ENCODE measurements at places on chromosomes 4 and X.

DNA sequence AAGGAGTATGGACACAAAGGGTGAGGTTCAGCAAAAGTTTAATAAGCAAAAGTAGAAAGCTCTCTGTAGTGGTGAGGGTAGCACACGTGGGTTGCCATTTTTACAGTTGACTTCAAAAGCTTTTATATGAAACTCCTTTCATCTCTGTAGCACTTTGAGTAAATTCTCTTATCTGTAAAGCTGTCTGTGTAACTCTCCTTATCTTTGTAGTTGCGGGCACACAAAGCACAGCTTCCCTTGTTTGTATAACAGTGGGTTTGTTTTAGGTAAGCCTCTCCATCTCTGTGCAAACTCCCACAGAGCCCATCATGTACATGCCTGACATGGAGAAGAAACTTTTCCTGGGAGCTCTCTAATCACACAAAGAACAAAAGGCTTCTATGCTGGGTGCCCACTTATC, 325.9 kb upstream of the PABPC5 start:
- no peak for DNase-seq

DNA sequence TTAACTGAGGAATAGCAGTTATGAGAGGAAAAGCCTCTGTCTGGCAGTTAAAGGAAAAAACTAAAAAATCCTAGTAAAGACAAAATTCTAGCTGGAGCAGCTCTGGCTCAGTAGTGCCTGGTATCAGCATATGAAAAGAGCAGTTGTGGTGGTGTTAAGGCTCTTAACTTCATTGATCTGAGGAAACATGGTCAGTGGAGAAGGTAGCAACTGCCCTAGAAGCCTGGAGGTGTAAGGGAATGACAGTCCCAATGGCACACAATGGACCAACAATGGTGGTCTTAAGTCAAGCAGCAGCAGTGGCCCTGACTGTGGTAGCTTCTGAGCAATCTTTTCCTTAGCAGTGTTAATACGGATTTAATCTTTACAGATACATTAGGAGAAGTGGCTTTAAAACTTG, 189.6 kb upstream of the POF1B start:
- no peak for DNase-seq

GRCh38 chr4:8118035-8118434, 40.6 kb downstream of the ABLIM2 start:
- no peak for DNase-seq

- no peak for DNase-seq
These were observed 97.3 kb downstream of the CLNK start for GRCh38 chr4:10587296-10587695.

GRCh38 chr4:138644322-138644721, 371.3 kb upstream of the NOCT start:
- no peak for DNase-seq

DNA sequence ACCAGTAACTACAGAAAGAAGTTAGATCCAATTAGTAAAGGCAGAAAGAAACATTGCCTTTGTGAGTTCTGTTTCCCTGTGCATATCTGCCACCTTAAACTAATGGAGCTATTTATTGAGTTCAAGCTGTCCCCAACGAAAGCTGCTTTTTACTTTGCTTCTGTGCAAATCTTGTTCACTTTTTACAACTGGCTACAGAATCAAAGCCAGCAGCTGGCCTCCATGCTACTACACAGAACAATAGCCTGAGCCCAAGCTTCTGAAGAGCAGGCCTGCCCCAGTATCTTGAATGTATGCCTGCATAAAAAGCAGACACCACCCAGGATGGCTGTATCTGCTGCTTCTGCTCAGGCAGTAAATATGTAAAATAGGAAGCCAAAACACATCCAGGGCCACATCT, 28.1 kb downstream of the ANK2 start:
- no peak for DNase-seq

DNA sequence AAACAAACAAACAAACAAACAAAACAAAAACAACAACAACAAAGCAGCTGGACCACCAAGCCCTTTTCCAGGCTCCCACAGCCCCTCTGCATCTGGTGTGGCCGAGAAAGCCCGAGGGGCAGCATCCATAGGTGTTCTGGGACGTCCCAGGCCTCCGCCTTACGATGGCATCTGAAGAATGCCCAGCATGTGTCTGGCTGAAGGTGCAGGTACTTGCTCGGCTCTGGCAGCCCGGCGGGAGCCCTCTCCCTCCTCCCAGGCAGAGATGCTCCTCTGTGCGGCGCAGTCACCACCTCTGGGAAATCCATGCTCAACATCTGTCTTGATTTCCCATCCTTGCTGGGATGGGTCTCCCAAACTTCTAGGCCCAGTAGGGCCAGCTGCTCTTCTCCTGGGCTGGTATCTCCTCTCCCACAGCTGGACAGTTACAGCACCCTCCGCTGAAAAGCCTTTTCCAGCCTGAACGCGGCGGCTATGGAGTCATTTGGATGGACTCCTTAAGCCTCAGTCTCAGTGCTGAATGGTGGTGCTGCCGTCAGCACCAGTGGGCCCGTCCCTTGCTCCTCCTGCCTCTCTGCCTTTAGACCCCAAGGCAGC, 4.3 kb downstream of the PSAPL1 start:
- no peak for DNase-seq

DNA sequence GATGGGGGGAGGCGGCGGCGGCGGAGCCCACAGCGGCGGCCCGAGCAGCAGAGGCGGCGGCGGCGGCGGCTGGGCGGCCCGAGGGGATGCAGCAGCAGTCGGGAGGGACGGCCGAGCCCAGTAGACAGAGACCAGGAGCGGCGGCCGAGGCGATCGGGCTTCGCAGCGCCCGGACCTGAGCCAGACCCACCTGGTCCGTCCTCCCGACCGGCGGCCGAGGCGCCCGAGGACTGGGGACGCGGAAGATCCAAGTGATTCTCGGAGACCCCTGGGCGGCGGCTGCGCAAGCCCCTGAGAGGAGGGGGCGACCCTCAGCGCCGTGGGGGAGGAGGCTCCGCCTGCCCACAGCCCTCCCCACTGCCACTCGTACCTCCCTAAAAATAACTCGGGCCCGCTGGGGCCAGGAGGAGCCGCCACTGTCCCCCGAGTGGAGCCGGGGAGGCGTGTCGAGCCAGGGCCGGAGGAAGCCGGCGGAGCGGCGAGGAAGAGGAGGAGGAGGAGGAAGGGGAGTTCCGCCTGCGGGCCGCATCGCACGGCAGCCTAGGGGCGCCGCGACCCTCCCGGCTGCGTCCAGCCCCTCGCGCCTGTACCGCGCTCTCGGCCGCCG, 608 bp downstream of the RAPGEF2 start:
- DNase-seq = no peak
